ENCODE measurements at places on chromosomes 3 and 15.

GRCh38 chr15:67593562-67593961 lies 51.1 kb downstream of the MAP2K5 start:
- no peak for DNase-seq

GRCh38 chr3:151035072-151035471 lies 50.4 kb upstream of the MED12L start:
- no peak for DNase-seq

DNA sequence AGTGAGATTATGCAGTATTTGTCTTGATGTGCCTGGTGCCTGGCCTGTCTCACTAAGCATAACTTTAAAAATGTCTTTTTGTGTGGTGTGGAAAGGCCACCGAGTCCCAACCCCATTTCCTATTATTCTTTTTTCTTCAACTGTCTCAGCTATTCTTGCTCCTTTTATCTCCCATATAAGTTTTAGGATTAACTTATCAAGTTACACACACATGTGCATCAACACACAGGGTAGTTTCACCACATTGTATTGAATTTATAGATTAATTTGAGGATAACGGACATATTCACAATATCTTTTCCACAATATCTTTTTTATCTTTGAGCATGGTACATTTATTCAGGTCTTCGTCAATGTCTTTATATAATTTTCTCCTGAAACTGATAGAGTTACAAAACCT lies 127.6 kb downstream of the RYR3 start:
- DNase-seq, result no peak

DNA sequence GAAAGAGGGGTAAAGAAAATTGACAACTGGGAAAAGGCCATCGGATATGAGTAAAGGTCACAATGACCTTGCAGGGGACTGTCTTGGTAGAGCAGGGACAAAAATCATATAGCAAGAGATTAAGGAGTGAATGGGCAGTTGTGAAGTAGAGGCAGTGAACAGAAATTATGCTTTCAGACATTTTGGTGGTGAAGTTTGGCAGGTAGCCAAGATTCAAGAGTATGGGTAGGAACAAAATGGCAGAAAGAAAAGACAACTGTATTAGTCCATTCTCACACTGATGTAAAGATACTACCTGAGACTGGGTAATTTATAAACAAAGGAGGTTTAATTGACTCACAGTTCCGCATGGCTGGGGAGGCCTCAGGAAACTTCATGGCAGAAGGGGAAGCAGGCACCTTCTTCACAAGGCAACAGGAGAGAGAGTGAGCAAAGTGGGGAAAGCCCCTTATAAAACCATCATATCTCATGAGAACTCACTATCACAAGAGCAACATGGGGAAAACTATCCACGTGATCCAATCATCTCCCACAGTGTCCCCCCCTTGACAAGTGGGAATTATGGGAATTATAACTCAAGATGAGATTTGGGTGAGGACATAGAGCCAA lies 84.0 kb downstream of the CGNL1 start:
- DNase-seq, result peak; percentile 25

DNA sequence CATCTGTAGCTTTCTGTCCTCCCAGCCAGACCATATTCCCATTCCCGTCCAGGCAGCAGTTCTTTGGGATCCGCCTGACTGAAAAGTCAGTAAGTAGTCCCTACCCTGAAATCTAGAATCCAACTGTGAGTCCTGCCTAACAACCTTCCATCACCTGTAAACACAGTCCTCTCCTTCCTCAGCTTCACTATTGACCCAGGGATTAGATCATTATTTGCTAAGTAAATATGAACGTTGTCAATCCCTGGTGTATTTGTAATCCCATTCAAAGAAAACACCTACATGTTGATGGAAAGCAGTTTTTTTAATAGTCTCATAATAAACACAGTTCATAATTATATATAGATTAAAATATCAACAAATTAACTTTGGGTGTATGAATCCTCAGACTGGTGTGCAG lies 732 bp downstream of the SAXO2 start:
- peak; percentile 71 for DNase-seq

DNA sequence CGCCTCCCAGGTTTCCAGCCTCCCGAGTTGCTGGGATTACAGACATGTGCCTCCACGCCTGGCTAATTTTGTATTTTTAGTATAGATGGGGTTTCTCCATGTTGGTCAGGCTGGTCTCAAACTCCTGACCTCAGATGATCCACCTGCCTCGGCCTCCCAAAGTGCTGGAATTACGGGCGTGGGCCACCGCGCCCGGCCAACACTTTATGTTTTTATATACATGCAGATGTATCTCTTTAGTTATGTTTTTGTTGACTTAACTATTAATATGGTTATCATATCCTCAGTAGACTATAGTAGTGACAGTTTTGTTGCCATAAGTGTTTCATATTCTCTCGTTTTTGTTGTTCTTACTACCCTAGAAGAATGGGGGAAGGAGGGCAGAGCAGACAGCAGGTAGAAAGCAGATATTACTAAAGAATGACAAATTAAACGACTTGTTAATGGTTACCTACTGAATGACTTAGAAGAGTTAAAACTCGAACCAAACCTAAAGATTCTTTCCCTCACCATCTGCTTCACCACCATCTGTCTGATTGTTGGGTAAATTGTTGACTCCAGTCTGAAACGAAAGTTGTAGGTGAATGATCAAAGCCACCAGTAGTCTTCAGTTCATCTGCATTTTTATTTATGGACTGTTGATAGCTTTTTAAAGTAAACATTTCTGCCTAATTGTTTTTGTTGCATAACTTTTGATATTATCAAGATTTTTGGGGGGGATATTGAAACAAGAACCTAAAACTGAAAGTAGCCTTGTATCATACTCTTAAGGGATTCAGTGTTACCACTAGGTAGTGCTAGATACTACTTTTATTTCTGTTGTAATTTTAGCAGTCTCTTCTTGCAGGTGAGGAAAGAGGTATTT lies 89.3 kb downstream of the RASA2 start:
- no peak for DNase-seq

- no peak for DNase-seq
Observed at GRCh38 chr3:48039487-48040190, 23.4 kb upstream of the MAP4 start.

- DNase-seq, result no peak
Observed at GRCh38 chr3:62139957-62140356, 233.4 kb downstream of the FEZF2 start.

DNA sequence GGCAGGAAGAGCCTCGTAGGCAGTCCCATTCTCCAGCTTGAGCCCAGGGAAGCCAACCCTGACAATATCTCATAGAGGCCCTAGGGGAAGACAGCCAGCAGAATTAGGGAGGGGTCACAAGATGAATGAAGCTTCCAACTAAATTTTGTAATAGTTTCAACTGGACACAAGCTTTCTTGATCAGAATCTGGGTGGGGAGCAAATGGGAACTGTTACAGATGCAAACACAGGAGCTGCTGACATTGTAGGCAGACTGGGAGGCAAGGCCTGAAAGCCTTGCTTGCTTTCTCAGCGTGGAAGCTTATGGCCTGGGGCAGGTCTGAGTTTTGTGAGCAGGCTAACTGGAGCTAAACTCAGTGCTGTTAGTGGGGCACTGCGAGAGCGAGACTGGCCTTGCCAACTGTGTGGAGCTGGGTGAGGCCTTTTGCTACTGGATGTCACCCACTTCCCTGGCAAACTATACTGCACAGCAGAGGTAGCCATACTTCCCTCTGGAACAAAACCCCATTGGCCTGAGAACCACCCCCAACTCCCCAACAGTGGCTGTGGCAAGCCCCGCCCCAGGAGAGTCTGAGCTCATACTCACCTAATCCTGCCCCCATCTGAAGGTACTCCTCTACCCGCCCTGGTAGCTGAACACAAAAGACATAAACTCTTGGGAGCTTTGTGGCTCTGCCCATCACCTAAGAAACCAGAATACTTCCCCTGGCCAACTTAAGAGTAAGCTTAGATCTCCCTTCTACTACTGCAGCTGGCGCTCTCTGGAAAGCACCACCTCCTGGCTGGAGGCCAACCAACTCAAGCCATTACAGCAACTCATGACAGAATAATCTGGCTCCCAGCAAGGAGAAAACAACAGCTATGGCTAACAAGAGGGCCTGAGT lies 42.9 kb downstream of the CFAP20DC start:
- no peak for DNase-seq

GRCh38 chr3:100227511-100227921 lies 33.3 kb upstream of the TBC1D23 start:
- no peak for DNase-seq

DNA sequence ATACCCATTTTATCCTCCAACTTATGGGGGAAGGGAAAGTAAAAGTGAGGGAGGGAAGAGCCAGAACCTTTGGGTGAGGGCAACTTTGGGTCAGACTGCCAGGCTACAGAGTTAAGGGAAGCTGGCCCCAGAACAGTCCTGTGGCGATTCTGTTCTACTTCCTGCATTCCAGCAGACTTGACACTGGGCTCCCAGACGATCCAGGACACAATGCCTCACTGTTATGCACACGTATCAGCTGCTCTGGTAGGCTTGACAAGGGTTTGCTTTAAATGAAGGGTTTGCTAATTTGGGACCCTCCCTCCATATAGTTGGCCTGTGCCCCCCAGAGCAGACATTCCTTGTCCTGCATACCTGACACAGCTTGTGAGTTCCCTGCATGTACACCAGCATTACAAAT lies 10.7 kb downstream of the GORASP1 start:
- no peak for DNase-seq

- peak; percentile 22 for DNase-seq
Observed at GRCh38 chr3:9600597-9600996, 47.0 kb upstream of the LHFPL4 start.

DNA sequence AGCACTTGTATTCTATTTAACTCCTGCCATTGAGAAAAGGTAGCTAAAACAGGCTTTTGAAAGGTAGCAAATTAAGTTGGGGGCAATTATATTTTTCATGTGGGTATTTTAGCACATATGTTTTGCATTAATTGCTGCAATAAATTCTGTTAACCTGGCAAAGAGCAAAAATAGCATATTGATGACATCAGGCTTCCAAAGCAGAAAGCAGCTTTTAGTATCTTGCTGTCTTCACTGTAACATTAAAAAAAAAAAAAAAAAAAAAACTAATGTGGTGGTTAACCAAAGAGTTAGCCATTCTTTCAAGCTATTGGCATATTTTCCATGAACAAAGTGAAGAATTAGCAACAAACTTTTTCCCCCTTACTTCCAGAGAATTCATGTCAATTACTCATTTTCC lies 9.1 kb downstream of the EPHA3 start:
- DNase-seq, result no peak

GRCh38 chr3:192928720-192929119 lies 11.1 kb upstream of the MB21D2 start:
- DNase-seq, result peak; percentile 59

- DNase-seq, result no peak
Observed at GRCh38 chr3:185843635-185844034, 18.8 kb upstream of the IGF2BP2 start.

GRCh38 chr3:124234852-124235252 lies 242.9 kb upstream of the ROPN1 start:
- no peak for DNase-seq

DNA sequence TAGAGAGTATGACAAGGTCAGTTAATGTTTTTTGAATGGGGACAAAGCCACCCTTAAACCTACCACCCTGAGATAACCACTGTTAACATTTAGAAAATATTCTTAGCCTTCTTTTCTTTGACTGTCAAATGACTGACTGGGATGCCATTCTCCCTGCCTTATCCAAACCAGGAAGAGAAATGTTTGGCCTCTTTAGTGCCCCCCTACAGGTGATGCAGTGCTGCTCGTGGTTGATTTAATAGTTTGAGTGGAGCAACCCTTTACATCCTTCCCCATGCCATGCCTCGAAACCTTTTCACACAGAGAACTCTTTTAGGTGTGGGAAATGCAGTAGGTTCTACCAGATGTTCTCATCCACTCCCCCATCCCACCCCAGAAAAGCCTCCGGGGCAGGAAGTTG lies 38.7 kb upstream of the UMPS start:
- DNase-seq, result no peak

- DNase-seq, result no peak
Observed at GRCh38 chr15:56361987-56362386, 3.2 kb upstream of the TEX9 start.

DNA sequence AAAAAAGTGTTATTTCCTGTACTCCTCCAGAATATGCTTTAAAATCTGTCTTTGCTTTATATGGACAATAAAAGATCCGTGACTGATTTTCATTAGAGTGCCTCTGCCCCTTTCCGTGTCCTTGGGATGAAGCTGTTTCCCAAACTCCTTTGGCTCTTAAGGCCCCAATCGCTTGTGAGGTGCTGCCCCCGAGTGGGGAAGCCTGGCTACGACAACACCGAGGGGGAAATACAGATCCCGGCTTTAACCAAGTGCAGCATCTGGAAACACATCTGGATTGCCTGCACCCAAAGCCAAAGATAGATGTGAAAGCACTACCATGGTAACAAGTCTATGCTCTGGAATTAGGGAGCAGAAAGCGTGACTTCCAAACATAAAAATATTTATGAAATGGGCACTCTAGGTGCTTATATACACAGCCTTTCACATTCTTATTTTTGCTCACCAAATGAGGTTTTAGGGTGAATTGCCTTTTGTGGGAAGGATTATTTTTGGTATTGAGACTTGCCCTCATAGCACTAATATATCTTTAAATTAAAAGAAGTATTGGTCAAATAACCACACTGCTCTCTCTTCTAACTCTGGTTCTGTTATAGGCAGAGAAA lies 40.6 kb upstream of the ADCY5 start:
- DNase-seq, result peak; percentile 32

DNA sequence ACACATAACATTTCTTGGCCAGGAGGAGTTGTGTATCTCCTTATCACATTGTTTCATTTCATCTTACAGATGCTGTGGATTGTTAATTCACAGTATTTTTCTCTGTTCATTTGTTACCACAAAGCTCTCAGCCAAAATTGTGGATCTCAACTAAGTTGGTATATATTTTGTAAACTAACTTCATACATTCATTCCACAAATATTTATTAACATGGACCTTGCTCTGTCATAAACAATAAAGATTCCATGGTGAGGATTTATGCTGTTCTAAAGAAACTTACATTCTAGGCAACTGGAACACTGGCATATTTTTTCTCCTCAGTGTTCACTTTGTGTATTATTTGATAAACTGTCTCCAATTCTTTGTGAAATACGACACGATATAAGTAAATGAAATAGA lies 268.8 kb downstream of the CNTN3 start:
- no peak for DNase-seq

DNA sequence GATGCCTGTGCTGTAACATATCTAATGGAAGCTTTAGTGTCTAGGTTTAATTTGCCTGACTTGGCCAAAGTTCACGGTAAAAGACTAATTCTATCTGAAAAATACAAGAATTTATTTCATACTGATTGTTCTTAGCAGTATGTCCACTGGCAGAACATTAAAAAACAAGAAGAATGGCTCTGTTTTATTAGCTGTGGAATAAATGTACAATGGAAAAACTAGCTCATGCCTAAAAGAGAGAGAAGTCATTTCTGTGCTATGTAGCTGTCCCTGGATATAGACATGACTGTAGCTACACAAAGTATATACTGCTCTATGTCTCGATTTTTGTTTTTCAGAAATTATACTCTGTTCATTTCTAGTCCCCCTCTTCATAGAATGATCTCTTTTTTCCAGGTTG lies 13.9 kb upstream of the VGLL3 start:
- DNase-seq, result no peak

DNA sequence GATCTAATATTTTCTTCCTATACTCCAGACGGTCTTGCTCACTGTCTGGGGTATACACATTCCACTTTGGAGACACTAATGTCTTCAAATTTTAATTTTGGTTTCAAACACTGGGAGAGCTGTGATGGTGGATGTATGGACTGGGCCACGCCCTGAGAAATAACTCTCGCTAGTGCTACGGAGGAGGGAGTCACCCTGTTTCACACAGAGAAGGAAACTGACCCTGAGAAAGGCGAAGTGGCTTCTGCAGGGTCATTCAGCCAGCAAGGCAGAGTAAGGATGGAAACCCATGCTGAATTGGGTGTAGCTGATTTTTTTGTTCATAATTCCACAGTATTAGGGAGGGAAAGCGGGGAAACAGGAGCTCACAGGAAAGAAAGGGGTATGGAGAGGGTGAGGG lies 8.6 kb upstream of the SKIC8 start:
- DNase-seq, result no peak
